Endothelial cell of umbilical vein (primary cell): ENCODE measurements at places on chromosomes 4 and X. TPM values are rescaled to one million over a fixed set of nuclear protein-coding genes. Genes with fewer than 3 reads are reported as not detected.

ADH7 gene
- total RNA-seq = not detected in 2 replicates

SMIM43 gene
- total RNA-seq = not detected in 2 replicates

CHM gene
- 17.6 and 18.4 TPM in 2 replicates for total RNA-seq

TMPRSS11D gene
- total RNA-seq = not detected in 2 replicates

ZCCHC18 gene
- total RNA-seq = 1.6 and 2.3 TPM in 2 replicates
